Brain (organoid and tissue), 16 donors: ENCODE measurements at places on chromosomes 3 and 15. TPM values are rescaled to one million over a fixed set of nuclear protein-coding genes. Genes with fewer than 3 reads are reported as not detected.

The C15orf61 gene
- 3.4 TPM for polyA plus RNA-seq

The SCN11A gene
- not detected for polyA plus RNA-seq

The PLA2G4E gene
- polyA plus RNA-seq: not detected

The CACNA2D2 gene
- polyA plus RNA-seq: 3.0 TPM

The ZWILCH gene
- 7.5 TPM for polyA plus RNA-seq

The ATR gene
- 3.4 TPM for polyA plus RNA-seq

GRCh38 chr15:22955544-22956119 lies 24.5 kb downstream of the CYFIP1 start:
- no peak for DNase-seq

DNA sequence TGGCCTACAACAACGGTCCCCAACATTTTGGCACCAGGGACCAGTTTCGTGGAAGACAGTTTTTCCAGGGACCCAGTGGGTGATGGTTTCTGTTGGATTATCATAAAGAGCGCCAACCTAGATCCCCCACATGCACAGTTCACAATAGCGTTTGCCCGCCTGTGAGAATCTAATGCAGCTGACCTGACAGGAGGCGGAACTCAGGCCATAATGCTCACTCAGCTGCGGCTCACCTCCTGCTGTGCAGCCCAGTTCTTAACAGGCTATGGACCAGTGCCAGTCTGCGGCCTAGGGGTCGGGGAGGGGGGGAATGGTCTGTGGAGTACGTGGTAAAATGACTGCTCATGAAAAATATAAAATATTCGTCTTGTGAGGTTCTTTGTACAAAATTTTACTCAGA lies 518.5 kb upstream of the CADM2 start:
- DNase-seq: peak; percentile 16

GRCh38 chr15:98938105-98938417 lies 69.5 kb downstream of the PGPEP1L start:
- no peak for DNase-seq

DNA sequence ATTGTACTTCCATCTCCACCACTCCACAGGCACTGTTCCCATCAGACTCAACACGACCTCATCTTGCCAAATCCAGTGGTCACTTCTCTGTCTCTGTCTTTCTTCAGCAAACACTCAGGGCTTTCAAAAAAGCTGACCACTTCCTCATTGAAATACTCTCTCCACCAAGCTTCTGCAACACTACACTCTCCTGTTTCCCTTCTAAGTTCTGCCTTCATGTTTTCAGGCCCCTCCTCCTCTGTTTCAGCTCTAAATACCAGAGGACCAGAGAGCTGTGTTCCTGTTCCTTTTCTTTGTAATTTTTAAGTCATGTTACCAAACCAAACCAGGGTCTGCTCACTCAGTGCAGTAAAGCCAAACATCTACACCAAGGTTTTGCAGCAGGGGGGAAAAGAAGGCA lies 33.8 kb upstream of the ACP3 start:
- DNase-seq: no peak

DNA sequence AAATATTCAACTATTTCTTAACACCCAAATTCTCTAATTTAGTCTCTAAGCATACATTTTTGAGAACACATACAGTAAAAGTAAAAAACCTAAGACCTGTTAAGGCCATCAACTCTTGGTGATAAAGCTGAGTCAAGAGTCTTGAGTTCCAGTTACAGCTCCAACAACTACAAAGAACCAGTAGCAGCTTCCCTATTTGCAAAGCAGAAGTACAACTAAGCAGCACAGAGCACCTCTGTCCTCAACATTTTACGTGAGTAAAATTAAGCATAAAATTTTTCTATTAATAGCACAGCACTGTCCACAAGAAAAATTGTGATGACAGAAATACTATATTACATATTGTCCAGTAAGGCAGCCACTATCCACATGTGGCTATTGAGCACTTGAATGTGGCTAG lies 4.4 kb downstream of the PCOLCE2 start:
- DNase-seq: no peak

DNA sequence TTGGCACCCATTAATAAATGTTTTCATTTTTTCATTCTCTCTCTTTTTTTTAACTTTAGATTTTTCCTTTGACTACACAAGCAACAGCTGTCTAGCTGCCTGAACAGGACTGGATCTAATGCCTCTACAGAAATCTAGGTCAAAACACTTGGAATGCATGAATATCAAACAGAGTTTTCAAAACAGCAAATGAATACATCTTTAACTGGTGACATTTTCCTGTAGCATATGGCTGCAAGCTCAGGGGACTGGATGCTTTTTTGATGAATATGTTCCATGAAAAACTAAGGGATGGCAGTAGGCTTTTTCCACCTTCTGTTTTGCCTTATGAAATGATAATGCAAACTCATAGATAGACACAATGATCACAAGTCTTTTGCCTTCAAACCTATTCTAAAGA lies 661.7 kb downstream of the MCTP2 start:
- DNase-seq: no peak

GRCh38 chr15:90376789-90377188 lies 11.3 kb upstream of the IQGAP1 start:
- DNase-seq: no peak

DNA sequence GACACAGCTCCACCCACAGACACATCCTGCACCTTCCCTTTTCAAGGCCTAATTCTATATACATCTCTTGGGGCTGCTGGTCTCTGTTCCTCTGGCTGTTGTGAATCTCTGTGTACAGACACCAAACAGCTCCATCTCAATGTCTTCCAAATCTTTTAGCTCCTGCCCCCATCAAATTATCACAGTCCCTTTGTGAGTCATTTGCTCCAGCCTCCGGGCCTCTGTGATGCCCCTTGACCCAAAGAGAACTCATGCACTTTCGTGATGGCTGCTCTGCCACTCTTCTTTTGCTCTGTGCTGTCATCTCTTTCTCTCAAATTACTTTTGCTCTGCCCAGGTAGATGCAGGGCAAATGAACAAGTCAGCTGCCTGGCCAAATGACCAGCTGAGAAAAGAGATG lies 369.0 kb upstream of the CDIN1 start:
- no peak for DNase-seq

- DNase-seq: peak; percentile 66
These were observed 165.5 kb downstream of the ZIC1 start for GRCh38 chr3:147574621-147575020.

DNA sequence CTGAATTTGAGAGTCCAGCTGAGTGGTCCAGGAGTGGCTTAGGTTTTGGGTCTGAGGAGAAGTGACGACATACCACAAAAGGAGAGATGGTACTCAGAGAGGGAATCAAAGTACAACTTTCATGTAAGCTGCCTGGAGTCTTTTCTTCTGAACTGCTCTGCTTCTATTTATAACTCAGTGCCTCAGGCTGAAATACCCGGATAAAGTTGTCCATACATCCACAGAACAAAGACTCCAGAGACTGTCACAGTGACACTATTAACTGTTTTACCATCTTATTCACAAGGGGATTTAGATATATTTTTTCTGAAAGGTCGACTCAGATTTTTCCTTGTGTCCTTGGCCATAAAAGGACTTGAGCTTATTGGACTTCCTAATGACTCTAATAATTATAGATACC lies 264.3 kb upstream of the DNAJC19 start:
- peak; percentile 63 for DNase-seq

DNA sequence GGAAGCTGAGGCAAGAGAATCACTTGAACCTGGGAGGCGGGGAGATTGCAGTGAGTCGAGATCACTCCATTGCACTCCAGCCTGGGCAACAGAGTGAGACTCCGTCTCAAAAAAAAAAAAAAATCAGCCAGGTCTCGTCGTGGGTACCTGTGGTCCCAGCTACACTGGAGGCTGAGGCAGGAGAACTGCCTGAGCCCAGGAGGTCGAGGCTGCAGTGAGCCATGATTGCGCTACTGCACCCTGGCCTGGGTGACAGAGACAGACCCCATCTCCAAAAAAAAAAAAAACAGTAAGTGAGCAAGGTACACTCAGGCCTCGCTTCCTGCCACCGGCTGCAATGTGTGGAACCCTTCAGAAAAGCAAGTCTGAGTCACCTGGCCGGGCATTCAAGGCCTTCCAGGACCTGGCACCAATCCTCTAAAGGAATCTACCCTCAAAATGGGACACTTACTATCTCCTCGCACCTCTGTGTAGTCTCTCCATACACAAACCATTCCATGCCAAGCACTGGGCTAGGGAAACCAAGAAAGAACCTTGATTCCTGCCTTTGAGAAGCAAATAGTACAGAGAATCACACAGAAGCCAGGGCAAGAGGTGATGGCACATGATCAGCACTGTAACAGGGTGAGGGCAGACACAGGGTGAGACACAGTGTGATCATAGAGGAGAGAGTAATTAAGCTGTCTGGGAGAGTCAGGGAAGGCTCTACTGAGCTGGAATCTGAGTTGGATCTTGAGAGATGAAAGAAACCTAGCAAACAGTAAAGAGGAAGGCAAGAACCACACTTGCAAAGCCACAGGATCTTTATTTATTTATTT lies 9.7 kb downstream of the SCAMP2 start:
- no peak for DNase-seq

DNA sequence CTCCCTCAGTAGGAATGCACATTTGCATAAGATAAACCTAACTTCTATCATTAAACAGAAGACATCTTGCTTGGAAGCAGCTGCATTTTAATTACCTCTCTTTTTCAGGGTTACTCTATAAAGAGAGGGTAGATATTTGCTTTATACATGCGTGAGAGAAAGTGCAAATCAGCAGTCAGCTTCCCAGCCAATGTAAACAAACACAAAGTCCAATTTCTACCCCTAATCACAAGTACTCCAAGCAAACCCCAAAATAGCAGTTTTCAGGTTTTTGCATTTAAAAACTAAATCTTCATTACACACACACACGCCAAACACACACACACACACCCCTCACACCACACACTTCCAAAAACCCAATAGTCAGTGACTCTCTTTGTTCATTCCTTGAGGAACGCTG lies 303.9 kb upstream of the ALCAM start:
- DNase-seq: no peak

DNA sequence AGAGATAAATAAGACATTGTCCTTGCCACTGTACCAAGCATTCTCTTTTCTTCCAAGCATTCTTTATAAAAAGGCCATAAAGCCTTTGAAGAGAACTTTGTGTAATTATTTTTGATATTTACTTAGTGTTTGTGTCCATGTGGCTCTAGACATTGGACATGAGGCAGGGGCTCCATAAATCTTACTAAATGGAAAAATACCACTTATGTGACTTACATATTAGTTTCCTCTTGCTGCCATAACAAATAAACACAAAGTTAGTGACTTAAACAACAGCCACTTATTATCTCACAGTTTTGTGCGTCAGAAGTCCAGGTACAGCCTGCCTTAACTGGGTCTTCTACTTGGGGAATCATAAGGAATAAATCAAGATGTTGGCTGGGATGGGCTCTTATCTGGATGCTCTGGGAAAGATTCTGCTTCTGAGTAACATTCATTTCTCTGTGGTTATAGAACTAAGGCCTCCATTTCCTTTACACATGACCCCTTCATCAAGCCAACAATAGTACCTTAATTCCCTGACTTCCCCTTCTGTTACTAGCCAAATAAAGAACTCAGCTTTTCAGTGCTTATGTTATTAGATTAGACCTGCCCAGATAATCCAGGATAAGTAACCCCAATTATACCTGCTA lies 59.9 kb upstream of the COL8A1 start:
- no peak for DNase-seq

- no peak for DNase-seq
These were observed 83.8 kb upstream of the GALNT15 start for GRCh38 chr3:16090706-16091105.

DNA sequence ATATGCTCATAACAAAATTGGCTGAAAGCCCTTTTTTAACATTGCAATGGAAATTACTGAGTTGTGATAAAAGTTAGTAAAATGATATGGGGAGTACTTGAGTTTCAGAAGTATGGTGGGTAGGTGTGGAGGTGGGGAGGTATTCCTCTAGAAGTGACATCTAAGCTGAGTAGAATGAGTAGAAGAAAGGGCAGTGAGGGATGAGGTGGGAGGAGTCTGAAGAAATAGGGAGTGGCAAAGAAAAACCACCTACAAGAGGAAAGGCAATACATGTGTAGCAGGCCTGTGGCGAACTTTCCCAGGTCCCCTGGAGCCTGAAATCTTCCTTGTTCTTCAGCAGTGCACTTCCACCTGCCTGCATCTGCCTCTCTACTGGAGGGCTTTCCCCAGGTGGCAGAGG lies 52.8 kb upstream of the DIPK2A start:
- no peak for DNase-seq

DNA sequence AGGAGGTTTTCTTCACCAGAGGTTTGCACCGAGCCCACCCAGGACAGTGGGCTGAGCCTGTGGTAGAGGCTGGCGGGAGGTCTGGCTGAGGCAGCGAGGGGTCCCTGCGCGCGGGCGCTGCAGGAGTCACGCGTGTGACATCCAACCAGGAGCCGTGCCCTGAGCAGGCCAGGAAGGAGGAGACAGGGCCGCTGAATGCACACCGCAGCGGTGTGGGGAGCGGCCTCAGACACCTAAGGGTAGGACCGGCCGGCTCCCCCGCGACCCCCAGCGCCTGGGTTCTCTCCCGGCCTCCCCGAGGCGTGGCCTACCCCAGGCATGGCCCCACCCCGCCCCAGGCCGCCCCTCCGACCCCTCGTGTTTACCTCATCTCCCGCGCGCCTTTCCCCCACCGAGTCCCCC lies 412 bp downstream of the SLC41A3 start:
- DNase-seq: peak; percentile 69

- no peak for DNase-seq
These were observed 146.7 kb upstream of the AZI2 start for GRCh38 chr3:28495301-28495700.

DNA sequence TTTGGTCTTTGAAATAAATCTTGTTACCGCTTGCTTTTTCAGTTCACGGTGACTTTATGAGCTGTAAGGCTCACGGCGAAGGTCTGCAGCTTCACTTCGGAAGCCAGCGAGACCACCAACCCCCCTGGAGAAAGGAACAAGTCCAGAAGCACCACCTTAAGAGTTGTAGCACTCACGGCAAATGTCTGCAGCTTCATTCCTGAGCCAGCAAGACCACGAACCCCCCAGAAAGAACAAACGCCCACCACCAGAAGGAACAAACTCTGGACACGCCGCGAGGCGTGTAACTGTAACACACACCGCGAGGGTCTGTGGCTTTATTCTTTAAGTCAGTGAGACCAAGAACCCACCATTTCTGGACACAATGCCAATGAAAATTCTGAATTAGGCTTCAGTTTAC lies 28.8 kb downstream of the GOLGA6A start:
- DNase-seq: no peak

- no peak for DNase-seq
These were observed 30.9 kb upstream of the POLR2M start for GRCh38 chr15:57675481-57676181.

DNA sequence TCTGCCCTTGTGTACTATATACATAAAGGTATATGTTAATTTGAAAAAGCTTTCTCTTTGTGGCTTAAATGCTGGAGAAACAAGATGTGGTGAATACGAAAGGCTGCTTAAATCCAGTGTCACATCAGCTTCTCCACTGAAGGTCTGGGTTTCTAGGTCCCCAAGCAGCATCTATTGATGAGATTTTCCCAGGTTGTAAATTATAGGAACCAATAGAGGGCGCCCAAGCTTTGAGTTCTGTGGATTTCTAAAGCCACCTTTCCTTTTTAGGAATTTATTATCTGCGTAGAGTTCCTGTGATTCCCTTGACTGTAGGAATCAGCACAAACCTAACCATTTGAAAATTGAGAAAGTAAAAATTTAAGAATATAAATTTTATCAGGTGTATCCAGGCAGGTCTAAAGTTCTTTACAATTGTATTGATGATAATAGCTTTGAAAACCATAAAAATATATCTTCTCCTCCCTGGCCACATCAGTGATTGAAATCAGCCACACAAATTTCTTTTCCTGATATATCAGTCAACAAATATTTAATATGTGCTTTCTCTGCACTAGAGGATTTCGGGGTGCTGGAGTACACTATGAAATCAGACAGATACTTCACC lies 88.3 kb upstream of the ADAMTSL3 start:
- DNase-seq: peak; percentile 66
